Activated CD4-positive, alpha-beta T cell treated with anti-CD3 and anti-CD28 coated beads for 36 hours (primary cell): ENCODE measurements at places on chromosomes 16 and 17.

GRCh38 chr17:47257651-47258339 lies 4.2 kb downstream of the ITGB3 start:
- no peak for DNase-seq

DNA sequence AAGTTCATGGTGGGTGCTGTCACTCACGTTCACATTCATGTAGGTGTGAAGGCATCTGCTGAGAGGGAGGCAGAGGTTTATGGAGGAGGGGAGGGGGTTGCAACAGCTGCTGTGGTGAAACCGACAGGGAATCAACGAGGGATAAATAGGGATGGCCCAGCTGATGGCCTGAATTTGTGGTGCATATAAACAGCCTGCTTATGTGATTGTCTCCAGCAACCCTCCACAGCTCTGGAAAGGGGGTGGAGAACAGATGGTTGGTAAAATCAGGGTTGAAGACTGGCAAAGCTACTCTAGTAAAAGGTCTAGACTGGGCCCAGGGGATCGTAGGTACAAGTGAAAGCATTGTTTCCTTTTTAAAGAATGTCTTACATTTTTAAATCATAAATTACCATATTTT lies 53.7 kb downstream of the IQCK start:
- DNase-seq = no peak

DNA sequence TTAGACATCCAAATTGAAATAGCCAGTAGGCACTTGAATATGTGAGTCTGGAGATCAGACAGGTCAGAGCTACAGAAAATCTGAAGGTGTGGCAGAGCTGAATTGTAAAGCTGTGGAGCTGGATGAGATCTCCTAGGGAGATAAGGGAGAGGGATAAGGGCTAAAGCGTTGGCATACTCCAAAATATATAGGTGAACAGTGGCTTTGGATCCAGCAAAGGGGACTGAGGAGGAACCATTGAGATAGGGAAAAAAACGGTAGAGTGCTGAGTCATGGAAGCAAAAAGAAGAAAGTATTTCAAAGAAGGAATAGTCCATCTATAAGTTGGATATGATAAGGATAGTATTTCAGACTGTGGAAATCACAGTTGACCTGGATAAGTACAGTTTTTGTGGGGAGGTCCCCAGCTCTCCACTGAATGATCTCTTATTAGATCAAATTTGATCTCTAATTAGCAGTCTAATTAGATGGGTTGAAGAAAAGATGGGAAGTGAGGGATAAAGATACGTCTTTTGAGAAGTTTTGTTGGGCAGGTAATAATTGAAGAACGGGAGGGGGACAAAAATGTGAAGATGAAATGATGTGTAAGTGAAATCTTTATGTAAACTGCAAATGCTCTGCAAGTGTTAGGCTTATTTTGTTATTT lies 587 bp upstream of the DBF4B start:
- DNase-seq = no peak

- DNase-seq = no peak
These were observed 51.3 kb upstream of the TMC5 start for GRCh38 chr16:19366391-19366790.

- DNase-seq = no peak
These were observed 5.9 kb downstream of the RNF222 start for GRCh38 chr17:8391711-8392110.

DNA sequence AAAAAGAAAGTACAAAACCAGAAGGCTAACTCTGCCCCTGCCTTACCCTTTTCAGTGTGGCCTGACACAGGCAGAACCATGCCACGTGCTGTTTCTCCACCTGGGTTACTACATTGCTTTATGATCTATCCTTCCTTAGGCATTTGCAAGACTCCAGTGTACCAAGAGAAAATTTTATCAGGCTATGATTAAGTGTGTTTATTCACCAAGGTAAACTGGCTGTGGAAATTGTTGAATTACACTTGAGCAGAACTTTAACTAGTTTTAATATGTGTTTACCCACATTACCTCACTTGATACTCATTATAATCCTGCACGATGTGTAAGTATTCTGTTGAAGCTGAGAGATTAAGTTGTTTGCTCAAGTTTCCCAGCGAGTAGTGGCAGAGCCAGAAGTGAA lies 129.7 kb upstream of the MYOCD start:
- DNase-seq = no peak

DNA sequence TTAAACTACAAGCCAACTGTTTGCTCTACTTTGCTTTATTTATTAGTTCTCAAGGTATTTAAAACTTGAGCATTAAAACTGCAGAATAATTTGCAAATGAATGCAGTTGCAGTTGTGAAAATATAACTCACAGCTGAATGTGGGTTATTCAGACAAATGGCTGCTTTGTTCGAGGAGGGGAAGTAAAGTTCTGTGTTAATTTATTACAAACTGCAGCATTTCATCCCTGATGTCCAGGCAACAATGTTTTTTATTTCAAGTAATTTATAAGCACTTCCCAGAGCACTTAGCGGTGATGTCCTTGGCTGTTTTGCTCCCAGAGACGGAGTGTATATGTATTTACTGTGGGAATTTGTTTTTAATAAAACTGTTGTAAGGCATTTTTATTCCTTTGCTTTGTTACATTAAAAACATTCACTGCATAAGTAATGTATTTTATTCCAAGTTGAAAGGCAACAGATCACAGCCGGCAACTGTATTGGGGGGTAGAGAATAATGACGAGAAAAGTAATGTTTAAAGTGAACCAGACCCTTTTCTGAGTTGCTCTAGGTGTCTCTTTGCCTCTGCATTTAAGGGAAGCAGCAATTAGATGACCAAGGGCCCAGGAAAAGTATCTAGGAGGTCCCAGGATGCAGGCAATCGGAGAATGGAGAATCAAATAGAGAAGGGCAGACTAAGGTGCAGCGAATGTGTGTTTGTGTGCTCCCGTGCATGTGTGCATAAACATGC lies 291.2 kb upstream of the SALL1 start:
- no peak for DNase-seq

- DNase-seq = no peak
These were observed 179.8 kb upstream of the HSBP1 start for GRCh38 chr16:83627996-83628395.

DNA sequence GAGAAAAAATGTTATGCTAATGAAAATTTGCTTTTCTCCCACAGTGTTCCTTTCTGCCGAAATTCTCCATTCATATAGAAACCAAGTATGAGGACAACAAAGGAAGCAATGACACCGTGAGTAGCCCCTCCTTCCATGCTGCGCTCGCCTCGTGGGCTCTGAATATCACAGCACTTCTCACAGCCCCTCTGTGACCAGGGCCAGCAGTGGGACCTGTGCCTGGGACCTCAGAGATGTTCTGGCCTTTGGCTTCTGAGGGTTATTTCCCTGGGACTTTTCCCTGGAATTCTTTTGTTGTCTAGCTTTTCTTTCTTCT lies 139.6 kb upstream of the NOL11 start:
- no peak for DNase-seq

DNA sequence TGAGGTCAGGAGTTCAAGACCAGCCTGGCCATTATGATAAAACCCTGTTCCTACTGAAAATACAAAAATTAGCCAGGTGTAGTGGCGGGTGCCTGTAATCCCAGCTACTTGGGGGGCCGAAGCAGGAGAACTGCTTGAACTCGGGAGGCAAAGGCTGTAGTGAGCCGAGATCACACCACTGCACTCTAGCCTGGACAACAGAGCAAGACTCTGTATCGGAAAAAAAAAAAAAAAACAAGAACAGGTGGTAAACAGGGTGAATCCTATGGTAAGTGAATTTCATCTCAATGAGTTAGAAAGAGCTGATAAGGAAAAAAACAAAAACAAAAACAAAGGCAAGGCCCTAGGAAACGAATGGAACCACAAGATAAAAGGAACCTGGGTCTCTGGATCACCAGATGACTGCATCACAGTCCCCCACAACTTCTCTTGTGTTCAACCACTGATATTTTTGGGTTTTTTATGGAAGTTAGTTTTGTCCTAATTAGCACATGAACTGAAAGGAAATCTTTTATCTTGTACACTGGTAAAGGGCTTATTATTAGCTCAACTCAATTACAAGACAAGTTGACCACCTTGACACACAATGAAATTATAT lies 21.0 kb downstream of the GLG1 start:
- DNase-seq = no peak

DNA sequence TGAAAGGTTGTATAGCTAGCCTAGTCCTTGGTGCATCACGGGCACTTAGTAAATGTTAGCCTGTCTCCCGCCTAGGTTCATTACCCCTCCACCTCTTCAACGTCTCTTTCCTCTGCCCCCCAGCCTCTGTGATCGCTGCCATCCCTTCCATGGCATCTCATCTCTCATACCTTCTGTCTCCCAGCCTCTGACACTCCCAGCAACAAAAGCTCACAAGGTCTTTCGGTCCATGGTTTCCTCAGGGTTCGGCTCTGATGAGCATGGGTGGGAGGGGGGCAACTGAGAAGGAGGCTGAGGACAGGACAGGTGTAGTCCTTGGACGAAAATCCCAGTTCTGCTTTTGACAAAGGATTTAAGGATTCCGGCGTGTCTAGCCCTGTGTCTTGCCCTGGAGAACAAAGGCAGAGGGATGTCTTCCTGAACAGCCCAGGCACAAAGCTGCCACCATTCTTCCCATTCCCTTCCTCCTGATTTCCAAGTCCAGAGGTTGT lies 16.7 kb downstream of the CCR7 start:
- peak; percentile 5 for DNase-seq

GRCh38 chr16:85193115-85193493 lies 80.8 kb upstream of the CIBAR2 start:
- DNase-seq = no peak

- DNase-seq = no peak
These were observed 1.3 kb downstream of the NQO1 start for GRCh38 chr16:69724981-69725479.

- DNase-seq = no peak
These were observed 339.4 kb downstream of the CDH11 start for GRCh38 chr16:64782484-64782883.

DNA sequence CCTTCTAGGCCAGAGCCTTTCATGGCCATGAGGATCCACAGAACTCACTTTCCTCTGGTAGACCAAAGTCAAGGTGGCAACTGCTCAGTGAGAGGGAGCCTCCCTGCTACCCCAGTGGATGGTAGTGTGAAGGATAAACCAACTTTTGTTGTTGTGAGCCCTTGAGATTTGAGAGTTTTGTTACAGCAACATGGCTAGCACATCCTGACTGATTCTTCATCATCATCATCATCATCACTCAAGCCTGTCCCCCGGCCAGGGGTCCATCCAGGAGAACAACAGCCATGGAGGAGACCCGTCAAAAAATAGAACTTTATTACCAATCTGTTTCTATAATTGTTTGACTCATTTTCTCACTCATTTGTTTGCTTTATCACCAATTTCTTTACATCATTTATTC lies 23.7 kb downstream of the RAI1 start:
- no peak for DNase-seq

DNA sequence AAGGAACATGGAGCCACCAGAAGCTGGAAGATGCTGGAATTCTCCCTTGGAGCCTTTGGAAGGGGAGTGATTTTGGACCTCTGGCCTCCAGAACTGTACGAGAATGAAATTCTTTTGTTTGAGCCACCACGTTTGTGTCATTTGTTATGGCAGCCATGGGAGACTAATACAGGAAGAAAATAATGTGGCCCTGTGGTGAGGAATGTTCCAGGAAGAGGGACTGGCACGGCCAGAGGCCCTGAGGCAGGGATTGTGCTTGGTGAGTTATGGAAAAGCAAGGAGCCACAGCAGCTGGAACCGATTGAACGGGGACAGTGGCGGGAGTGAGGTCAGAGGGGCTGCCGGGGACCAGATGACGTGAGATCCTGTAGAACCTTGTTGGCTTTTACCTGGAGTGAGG lies 51.4 kb downstream of the CFAP20 start:
- no peak for DNase-seq

GRCh38 chr17:27539794-27540317 lies 83.6 kb downstream of the KSR1 start:
- no peak for DNase-seq

- DNase-seq = peak; percentile 27
These were observed 82.2 kb downstream of the PLXDC1 start for GRCh38 chr17:39069114-39069756.

- no peak for DNase-seq
These were observed 55.9 kb downstream of the LDHD start for GRCh38 chr16:75060723-75061122.

- no peak for DNase-seq
These were observed 117.9 kb upstream of the AXIN2 start for GRCh38 chr17:65679165-65679845.

DNA sequence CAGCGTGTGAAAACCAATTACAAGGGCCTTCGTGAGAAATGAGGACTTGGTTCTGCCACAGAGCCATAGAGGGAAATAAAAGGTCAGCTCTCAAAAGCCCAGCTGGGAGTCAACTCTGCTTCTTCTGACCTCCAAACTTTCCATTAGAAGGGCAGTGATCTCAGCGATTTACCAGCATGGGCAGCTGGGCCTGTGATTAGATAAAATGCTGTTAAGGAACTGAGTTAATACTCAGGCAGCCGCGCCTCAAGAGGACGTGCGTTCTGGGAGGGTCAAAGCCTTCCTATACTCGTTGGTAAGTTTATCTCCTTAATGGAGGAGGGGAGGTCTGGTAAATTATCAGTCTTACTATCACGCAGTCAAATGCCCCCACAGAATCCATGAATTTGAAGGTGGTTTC lies 480.2 kb upstream of the ERCC4 start:
- no peak for DNase-seq

DNA sequence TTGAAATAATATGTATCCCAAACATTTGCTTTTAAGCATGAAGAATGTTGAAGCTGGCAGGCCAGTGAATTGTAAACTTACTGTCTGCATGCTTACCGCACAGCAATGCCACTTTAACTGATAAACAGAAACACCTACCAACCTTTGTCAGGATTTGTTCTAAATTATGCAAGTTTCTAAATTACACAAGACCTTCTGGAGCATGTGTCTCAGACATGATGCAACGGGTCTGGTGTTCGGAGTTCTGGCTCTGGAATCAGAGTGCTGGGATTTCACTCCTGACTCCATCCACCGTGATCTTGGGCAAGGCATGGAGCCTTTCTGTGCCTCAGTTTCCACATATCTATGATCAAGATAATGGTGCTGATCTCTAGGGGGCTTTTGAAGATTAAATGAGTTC lies 111.2 kb downstream of the CCT6B start:
- DNase-seq = no peak

DNA sequence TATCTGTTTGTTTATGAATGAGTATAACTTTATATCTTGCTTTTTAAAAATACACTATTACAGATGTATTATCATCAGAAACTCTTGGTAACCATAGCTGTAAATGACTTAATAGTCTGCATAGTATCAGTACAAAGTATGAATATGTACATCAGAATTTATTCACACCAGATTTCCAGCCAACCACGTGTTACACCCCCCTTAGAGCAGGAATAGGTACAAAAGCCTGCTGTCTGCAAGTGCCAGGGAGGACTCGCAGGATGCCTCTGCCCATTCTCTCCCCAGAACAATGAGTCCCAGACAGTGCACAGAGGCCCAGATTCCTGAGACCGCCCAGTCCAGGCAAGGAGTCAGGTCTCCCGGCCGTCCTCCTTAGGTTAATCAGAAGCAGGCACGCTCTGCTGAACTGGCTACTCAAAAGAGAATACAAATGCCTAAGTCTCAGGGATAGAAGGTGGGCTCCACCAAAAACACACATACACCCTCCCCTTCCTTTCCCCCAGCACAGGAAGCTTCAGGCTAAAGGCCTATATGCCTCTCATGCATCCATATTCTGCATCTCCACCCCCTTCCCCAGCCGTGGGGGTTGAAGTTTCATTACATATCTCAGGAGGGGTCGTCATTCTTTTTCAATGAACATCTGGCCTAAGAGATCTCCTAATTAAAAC lies 159.1 kb upstream of the CDH11 start:
- DNase-seq = no peak

- no peak for DNase-seq
These were observed 1.2 kb upstream of the HS3ST6 start for GRCh38 chr16:1919327-1919998.

- DNase-seq = no peak
These were observed 5.6 kb upstream of the NOTUM start for GRCh38 chr17:81966343-81967243.
